ENCODE measurements at places on chromosomes 2 and 18.

GRCh38 chr2:182482511-182482910 is 55.7 kb upstream of the PDE1A start:
- DNase-seq, result no peak

DNA sequence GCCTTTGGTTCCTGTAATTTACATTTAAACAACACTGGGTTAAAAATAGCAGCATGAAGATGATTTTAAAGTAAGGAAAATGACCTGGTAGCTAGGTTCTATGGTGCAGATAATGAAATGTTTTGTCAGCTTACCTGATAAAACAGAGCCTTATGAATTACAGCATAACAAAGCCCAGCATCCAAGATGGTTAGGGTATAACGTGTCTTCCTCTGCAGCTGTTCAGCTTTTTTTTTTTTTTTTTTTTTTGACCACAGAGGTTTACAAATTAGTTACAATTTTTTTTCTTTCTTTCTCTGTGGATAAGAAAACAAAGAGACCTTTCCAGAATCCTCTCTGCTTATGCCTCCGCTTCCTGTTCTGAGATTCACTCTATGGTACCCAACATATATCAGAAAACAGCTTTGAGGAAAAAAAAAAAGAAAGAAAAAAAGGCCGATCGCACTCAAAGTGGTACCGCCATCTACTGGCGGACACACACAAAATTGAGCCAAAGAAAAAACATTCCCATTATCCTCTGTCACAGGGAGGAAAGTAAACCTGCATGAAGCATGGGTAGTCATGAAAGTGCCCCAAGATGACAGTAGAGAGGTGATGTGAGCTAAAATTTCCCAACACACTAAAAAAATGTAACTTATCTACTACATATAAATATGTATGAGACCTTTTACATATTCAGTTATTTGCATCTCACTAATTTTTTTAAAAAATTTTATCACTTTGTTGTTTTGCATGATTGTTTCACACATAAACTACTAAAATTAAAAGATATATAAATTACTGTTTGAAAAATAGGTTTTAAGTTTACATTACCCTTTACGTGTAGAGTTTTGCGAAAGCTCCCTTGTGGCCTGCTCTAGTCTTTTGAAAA is at the start of gene SCN3A:
Gene SCN3A, minus strand, starts transcription at position 362 of the 871 bp plus-strand sequence. CDS start 27,656 bp downstream, outside the sequence.
- peak; percentile 45 for DNase-seq

- no peak for DNase-seq
Observed at GRCh38 chr2:181140928-181141327, 160.5 kb downstream of the UBE2E3 start.

GRCh38 chr18:35466815-35467623 is 30.7 kb downstream of the INO80C start:
- no peak for DNase-seq

GRCh38 chr2:158755310-158756087 is 39.6 kb upstream of the DAPL1 start:
- peak; percentile 37 for DNase-seq

GRCh38 chr2:168323529-168324021 is 76.2 kb upstream of the STK39 start:
- DNase-seq, result no peak

GRCh38 chr2:235642446-235643098 is 148.7 kb downstream of the AGAP1 start:
- DNase-seq, result peak; percentile 27

- DNase-seq, result no peak
Observed at GRCh38 chr2:237156031-237156856, 70.6 kb downstream of the COPS8 start.

GRCh38 chr18:38933910-38934510 is 1368.4 kb upstream of the CELF4 start:
- DNase-seq, result no peak

- DNase-seq, result no peak
Observed at GRCh38 chr2:36500072-36500471, 97.9 kb downstream of the FEZ2 start.

All from KBM-7 (cell line).